ENCODE measurements at places on chromosomes 5 and 9.
A peak's percentile ranks its signal among the peaks of the same experiment; 100 is the strongest.

GRCh38 chr5:12330993-12331588 is 426.8 kb upstream of the CTNND2 start:
- no peak for DNase-seq

- no peak for DNase-seq
Observed at GRCh38 chr9:94798708-94799107, 72.2 kb downstream of the AOPEP start.

- DNase-seq = no peak
Observed at GRCh38 chr5:42500003-42500599, 76.9 kb downstream of the GHR start.

GRCh38 chr5:16579142-16579847 is 37.5 kb downstream of the RETREG1 start:
- no peak for DNase-seq

- peak; percentile 95 for DNase-seq
Observed at GRCh38 chr5:168931638-168932345, 352.6 kb upstream of the PANK3 start.

DNA sequence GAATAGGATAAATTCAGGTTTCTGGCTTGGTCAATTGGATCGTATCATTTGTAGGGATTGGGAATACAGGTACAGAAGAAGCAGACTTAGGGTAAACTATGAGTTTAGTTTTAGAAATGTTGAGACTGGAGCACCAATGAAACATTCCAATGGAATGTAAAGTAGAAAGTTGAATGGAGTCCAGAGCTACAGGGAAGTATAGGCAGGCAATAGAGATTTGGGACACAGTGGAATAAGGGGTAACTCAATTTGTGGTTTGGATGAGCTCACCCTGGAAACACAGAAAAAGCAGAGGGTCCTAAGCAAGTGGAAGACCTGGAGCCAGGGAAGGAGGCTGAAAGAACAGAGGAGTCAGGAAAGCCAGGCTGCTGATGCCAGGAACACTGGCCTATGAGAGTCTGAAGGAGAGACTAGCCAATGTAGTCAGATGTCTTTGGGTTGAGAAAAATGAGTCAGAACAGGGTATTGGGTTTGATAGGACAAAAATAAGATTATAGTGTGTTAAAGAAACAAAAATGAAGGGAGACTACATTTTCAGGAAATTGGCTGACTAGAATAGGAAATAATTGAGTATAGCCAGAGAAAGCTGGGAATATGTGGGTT is 72.8 kb downstream of the STARD4 start:
- DNase-seq = no peak

DNA sequence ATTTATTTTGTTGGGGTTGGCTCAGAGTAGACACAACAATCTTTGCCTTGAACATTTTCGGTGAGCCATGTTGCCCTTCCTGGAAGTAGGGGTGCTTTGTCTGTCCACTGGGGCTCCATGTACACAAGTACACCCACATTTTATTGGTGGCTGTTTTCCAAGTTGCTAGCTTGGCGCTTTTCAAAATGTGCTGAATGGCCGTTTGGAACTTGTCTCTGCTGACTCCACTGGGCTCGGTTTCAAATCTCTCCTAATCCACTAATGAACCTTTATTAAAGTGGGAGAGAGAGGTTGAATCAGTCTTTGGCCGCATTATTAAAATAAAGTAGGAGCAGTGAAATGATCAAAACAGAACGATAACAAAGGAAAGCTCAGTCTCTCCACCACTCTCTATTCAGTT is 64.6 kb upstream of the TAF11L2 start:
- no peak for DNase-seq
